ENCODE measurements at places on chromosomes 3 and 15.

DNA sequence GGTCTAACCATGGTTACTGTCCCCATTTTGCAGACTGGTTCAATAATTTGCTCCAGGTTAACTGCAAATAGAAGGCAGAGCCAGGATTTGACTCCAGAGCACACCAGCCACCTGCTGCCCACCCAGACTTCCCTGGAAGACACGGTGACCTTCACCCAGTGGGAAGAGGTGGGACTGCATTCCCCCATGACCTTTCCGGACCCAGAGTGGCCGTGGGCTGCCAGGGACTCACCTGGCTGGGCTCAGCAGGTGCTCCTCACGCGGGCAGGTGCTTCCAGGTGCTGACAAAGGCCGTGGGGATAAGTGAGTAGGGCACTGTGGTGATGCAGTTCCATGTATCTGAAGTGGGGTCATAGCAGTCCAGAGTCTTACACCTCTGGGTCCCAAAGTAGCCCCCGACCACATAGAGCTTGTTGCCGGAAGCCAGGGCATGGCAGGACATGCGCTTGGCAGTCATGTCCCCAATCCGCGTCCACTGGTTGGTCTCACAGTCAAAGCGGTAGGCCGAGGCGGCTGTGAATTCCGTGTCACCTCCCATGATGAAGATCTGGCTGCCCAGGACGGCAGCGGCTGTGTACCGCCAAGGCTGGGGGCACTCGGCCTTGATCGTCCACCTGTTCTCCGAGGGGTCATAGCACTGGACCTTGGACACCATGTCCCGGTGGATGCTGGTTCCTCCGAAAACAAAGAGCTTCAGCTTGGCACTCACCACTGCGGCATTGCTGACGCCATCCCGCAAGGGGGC, 26.8 kb downstream of the KLHL25 start:
- DNase-seq = no peak

- DNase-seq = no peak
These were observed 206.7 kb upstream of the CGNL1 start for GRCh38 chr15:57169643-57170042.

GRCh38 chr3:184260724-184261269, 556 bp downstream of the CAMK2N2 start:
- no peak for DNase-seq

GRCh38 chr15:27989427-27989826, 109.7 kb downstream of the OCA2 start:
- DNase-seq = no peak

All from OCI-M1 (cell line).